ENCODE measurements at places on chromosomes 3 and 15.
A peak's percentile ranks its signal among the peaks of the same experiment; 100 is the strongest.

DNA sequence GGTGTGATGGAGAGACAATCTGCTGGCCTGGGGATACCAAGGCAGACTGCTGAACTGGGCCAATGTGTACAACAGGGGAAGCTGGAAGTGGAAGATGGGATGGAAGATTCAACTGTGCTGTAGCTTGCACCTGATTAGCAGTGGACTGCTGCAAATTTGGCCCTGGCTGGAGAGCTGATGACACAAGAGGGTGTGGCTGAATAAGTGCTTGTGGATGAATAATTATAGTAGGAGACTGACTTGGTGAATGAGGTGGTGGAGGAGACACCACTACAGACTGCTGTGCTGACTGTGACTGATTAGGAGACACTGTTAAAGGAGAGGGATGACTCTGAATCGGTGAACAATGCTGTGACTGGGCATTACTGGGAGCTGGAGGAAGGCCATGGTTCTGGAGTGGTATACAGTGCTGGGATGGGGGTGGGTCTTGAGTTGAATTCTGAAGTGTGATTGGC lies 52.5 kb downstream of the PHC3 start:
- no peak for DNase-seq

GRCh38 chr3:29606416-29606815 lies 325.5 kb downstream of the RBMS3 start:
- peak; percentile 52 for DNase-seq

DNA sequence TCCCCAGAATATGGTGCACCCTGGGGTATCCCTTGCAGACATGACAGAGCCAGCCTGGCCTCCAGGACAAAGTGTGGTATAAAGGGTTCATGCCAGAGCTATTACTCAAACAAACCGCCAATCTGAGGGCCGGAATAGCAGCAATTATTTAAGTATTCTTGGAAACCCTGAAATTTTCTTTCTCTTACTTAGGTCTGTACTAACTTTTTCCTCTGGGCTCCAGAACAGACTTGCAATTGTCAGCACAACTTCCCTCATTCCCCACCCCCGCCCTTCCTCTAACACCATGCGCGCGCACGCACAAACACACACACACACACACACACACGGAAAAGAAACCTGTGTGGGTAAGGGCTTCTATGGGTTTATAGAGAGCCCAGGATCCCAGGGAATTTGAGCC lies 56.3 kb downstream of the ISG20 start:
- peak; percentile 47 for DNase-seq

DNA sequence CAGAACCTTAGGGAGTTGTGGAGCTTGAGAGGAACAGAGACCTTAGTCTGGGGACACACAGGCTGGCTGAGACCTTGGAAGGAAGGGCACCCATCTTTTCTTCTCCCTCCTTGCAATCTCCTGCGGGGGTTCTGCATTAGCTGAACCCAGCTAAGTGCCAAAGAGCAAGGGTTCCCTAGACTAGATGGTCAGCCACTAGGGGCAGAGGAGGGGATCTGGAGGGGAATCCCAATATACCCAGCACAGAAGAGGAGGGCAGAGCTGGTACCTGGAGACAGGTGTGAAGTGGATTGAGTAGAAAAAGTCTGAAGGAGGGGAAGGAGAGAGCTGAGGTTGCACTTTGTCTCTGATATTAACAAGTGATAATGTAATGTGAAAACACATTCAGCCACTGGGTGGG lies 212.8 kb downstream of the ADAMTS9 start:
- no peak for DNase-seq

GRCh38 chr3:121165397-121165837 lies 257.4 kb downstream of the STXBP5L start:
- DNase-seq, result no peak

DNA sequence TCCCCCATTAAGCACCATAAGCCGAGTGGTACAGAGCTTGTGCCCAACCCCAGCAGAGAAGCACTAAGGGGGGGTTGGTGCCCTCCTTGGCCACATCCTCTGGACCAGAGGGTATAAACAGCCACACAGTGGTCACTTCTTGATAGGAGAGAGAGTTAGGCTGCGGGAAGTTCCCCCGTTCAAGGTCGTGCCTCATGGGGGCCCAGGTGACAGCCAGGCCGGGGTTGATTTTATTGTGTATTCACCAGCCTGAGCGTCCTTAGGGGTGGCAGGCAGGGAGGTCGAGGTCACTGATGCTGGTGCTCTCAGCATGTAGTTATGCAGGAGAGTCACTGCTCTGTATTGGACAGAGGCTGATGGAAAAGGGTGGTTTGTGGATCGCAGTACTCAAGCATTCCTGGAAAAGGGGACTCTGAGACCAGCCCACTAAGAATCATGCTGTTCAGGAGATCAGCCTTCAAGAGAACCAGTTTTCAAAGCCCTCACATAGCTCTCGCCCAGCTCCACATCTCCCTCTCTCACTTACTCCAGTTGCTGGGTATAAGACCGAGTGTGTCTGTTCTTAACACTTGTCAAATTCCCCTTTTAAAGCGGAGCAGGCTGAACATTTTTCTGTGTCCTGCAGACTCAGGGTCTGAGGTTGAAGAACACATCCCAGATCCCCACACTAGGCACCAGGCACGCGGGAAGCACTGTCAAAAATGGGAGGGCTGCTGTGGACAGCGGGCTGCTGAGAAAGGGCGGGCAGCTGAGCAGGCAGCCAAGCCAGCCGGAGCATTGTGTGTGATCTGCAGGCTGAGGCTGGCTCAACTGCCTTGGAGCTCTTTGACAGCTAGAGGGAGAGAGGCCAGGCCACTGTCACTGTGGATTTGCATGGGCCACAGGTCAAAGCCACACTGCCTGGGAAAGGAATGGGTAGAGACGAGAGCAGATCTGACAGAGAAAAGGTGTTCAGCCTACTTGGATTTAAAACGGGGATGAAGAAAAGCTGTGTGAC lies 279.3 kb upstream of the LRRFIP2 start:
- no peak for DNase-seq

DNA sequence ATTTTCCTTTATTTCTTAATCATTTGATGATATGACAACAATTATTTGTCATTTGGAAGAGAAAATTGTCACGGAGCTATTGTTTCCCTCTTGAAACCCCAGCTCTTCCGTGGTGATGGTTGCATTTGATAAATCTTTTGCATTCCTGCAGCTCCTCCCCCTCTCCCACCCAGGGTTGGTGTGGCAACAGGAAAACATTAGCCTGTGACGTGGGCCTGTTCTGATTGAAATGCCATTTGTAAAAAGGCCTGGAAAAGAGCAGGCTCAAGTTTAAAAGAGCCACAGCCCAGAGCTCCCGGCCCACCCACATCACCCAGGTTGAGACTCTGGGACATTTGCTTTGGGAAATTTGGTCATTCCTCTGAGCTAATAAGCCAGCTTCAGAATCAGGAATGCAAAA lies 282.5 kb downstream of the RPLP1 start:
- DNase-seq, result peak; percentile 80

DNA sequence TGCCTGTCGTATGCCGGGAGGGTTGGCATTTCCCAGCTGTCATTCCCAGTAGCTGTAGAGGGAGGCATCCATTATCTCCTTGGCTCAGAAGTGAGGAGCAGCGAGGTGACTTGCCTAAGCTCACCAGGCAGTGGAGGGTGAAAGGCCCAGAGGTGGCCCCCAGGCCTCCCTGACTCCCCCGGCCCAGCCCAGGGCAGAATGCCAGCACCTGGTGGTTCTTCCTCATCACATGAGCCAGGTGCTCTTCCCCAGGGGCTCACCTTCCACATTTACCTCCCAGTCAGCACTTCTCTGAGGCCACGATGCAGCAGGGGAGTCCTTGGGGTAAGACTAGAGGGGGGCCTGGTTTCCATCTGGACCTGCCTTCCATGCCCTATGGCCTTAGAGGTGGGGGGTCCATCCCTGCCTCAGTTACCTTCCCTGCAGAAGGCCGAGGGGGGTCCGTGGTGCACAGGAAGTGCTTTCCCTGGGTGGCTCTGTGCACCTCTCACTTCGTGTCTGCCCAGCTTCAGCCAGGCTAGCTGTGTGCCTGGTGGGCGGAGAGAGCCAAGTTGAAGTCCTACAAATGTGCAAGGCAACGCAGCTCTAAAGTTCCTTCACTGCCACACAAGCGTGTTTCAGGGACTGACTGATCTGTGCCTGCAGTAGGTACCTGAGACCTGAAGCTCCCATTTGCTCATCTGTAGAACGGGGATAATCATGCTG lies 70.3 kb upstream of the PLXNA1 start:
- DNase-seq, result no peak

GRCh38 chr15:45347033-45347432 lies 31.3 kb downstream of the GATM start:
- no peak for DNase-seq

- DNase-seq, result peak; percentile 48
Observed at GRCh38 chr15:71707230-71708050, 102.9 kb upstream of the NR2E3 start.

- no peak for DNase-seq
Observed at GRCh38 chr3:177177749-177178221, 19.5 kb downstream of the TBL1XR1 start.

GRCh38 chr3:10366651-10367101 lies 45.8 kb upstream of the SEC13 start:
- peak; percentile 89 for DNase-seq

DNA sequence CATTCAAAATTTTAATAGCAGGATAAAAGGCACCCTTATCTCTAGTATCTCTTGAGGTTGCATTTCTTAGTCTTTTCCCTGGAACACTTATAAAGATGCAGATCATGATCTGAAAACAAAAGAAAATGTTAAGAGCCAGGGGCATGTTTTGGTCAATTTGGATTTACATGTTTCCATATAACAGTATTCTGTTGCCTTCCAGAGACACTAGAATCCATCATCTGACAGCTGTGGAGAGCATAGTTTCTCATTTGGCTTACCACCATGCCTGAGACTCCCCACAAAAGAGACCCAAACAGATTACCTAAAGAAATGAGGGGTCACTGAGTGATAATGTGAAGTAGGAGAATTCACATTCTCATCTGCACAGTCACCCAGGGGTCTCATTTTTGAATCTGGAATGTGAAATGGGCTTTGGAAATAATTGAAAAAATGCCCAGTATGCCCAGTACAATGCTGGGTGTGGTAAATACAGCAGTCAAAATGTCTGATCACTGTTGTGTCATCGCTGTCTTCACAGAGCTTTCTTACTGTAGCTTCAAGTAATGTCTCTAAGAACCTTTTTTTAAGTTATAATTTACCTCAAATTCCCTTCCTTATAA lies 79.9 kb upstream of the ZBTB20 start:
- DNase-seq, result no peak

DNA sequence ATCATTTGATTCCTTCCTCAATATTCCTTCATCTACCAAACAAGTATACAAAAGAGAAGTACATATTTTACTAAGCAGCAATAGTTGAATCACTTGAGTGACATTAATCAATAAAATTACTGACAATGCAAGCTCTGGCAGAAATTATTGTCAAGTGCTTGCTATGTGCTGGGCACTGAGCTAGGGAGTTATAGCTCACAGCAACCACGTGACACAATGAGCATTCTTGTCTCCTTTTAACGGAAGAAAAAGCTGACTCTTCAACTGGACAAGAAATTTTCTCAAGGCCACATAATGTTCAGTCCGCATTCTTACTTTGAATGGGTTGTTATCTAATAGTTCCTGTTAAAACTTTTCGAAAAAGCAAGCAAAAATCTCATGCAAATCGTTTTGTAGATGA lies 500.1 kb downstream of the PYDC2 start:
- no peak for DNase-seq

GRCh38 chr3:99970198-99970597 lies 144.1 kb downstream of the FILIP1L start:
- no peak for DNase-seq

DNA sequence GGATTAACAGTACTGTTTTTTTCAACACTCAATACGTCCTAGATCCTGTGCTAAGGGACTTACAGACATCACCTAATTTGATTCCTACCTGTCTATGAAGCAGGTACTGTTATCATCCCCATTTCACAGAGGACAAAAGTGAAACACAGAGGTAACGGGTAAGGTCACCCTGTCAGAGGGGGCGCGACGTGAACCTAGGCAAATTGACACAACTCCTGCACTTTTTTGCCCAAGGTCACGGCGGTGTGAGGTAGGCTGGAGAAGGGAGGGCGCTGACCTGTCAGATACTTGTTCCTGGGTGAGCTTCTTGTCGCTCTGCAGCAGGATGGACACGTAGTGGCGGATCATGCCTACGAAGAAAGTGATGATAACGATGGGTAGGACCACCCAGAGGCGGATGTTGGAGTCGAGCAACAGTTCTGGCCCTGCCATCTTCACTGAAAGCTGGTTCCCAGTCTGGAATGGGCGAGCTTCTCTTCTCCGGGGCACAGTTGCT lies 363 bp downstream of the EMC3 start:
- no peak for DNase-seq

- no peak for DNase-seq
Observed at GRCh38 chr3:188184160-188184559, 30.2 kb downstream of the LPP start.

DNA sequence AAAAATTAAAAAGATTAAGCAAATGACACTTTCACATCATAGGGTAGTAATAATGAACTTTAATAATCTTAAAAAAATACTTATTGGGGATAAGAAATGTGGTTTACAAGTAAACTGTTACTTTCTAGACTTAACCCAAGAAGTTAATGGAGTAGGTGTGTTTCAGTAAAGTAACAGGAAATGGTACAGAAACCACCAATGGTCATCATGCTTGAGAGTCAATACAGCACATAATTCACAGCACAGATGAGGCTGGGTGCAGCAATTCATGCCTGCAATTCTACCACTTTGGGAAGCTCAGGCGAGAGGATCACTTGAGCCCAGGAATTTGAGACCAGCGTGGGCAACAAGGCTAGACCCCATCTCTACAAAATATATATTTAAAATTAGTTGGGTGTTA lies 11.5 kb upstream of the USP50 start:
- DNase-seq, result no peak

DNA sequence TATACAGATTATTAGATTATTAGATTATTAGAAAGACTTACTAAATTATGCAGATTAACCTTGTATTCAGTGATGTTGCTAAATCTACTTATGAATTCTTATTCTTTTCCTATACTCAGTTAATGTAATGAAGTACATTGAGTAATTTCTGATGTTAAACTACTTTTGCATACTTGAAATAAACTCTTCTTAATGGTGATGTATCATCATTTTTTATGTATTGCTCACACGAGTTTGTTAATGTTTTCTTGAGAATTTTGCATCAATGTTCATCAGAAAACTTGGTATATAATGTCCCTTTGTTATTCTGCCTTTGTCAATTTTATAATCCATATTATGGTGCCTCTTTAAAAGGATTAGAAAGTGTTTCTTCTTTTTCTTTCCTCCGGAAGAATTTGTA lies 163.2 kb upstream of the COL8A1 start:
- peak; percentile 24 for DNase-seq

DNA sequence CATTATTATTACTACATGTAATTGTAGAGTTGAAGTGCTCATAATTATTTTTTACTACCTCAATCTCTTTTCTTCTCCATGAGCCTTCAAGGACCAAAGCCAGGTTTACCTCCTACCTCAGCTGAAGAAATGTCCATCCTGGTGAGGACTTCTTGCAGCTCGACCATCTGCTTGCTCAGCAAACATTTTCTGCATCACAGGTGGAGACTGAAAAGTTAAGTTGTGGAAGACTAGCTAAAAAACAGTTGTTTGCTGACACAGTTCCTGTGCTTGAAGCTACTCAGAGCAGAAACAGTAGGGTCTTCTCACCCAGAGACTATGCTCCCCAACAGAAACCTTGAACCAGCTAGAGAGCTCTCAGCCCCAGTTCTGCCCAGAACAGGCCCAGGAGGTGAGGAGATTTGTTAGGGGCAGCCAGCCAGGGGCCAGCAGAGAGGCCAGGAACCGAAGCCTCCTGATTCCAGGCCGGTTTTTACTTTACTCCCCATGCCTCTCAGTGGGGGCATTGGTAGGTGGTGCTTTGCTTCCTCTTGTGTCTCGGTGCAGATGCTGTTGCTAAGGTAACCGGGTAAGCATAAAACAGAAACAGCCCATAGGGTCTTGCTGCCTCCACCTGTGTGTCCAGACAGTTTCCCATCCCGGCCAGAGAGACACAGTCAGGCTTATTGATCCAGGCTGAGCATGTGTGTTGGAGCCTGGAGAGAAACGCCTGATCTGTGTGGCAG lies 54.9 kb downstream of the CCNL1 start:
- no peak for DNase-seq

Data from adipocyte (in vitro differentiated cells).